ENCODE measurements at places on chromosomes 2 and 18.

GRCh38 chr18:66562279-66562678 is 41.6 kb downstream of the CDH19 start:
- no peak for DNase-seq

DNA sequence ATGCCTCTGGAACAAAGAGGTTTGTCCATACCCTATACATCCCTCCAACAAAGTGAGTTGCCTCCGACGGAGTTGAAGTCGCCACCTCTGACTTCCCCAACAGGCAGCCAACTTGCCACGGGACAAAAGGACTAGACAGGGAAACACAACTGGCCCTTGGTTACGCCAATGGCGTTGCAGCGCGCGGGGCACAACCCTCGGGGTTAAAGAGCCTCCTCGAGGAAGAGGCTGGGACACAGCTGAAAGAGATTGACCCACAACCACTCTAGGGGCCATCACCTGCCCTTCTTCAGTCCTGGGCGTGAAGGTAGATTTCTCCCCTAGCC is 545 bp downstream of the GTF3C2 start:
- DNase-seq, result no peak

DNA sequence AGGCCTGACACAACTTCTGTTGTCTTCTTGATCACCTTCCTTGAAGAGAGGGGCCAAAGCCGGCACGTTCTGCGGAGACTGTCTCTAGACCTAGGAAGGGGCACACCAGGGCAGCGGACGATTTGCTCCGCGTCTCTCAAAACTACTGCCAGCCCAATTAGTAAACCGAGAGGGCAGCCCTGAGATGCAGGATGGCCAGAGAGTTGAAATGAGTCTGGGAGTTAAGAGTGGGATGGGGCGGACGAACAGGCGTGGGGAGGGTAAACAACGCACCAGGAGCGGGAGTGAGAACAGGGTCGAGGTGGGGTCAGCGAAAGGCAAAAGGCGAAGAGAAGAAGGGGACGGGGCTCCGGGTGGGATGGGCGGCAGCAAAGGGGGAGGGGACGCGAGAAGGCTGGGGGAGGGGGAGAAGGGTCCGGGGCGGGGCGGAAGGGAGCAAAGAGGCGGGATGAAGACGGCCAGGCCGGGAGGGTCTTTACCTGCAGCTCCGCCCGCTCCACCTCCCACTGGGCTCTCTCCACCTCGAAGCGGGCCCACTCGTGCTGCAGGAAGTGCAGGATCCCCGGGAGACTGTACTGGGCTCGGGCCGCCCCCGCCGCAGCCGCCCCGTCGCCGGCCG is 476 bp downstream of the STRN start:
- peak; percentile 76 for DNase-seq

DNA sequence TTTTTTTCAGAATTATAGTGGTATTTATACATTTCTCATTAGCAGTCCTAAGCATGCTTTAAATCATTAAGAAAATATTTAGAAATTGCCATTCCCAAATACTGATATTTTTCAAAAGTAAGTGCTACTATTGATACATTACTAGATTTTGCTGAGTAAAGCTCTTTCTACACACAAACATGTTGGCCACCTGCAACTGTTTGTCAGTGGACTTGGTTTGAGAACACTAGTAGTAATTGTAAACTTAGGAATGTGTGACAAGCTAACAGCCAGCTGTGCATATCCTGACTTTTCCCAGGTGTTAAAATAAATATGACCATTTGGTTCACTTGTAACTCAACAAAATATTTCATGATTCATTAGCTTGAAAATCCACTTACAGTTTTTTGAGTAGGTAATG is 103.1 kb downstream of the MSTN start:
- DNase-seq, result no peak

- no peak for DNase-seq
Measured at GRCh38 chr2:238151628-238152235, 7.0 kb upstream of the ERFE start.

DNA sequence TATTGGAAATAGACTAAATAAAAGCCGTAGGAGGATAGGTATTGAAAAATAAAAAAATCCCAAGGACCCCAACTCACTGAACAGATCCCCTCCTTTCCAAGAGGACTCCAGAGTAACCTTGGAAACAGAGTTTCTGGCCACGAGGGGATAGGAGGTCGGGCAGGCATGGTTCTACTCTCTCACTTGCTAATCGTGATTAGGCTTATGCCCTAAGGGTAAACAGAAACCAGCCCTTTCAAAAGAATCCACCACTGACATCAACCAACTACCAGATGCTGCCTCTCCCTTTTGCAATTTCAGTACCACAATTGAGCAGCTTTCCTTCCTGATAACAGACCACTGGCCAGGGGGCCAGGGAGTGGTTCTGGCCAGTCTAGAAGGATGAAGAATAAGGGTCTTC is 477.8 kb downstream of the EIPR1 start:
- DNase-seq, result no peak

DNA sequence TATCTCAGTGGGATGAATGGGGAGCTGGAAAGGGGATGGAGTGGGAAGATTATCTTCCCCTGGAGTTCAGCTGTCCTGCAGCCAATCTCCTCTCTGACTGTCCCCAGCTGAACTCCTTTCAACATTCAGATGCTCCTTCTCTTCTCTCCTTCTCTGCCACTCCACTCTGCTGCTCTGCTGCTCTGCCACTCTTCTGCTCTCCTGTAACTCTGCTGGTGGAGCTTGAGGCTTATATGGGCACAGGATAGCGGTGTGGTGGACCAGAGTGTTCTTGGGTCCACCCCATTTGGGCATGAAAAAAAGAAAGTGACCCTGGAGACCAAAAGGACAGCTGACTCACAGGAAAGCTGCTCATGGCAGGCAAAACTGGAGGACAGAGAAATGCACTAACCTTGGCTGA is 26.6 kb downstream of the FAHD2B start:
- DNase-seq, result no peak

- DNase-seq, result no peak
Measured at GRCh38 chr18:3330622-3331021, 68.7 kb downstream of the MYL12B start.
